ENCODE measurements at places on chromosomes 6 and 20.
A peak's percentile ranks its signal among the peaks of the same experiment; 100 is the strongest.

DNA sequence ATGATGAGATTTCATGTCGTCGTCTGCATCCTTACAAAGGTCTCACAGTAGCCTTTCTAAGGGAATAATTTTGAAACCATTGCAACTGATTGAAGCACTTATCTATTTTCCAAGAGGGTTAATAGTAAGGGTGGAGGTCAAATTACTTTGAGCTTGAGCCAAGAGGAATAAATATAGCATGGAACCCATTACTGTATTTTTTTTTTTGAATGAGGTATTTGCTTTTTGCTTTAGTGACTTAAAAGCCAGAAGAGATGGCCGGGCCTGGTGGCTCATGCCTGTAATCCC lies 78.3 kb downstream of the SCAND1 start:
- DNase-seq = no peak

DNA sequence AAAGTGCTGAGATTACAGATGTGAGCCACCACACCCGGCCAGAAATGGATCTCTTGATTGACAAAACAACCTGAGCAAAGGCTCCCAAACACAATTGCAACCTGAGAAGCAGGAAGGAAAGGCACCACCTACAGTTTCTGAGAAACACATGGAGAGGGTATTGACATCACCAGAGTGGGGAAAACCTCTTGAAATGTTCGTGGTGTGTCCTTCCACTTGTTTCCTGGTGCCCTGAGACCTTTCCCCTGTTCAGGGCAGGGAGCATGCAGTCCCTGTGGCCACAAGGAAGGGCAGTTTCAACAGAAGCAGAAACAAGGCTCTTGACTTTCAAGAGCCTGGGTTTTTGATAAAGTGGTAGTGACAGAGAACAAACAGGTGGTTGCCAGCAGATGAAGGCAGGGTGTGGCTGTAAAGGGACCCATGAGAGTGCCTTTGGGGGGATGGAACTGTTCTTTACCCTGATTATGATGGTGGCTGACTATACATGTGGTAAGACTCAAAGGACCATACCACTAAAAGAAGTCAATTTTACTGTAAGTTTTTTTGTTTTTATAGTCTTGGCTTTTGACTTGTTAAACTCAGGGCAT lies 3.2 kb upstream of the BPIFA1 start:
- DNase-seq = peak; percentile 26

GRCh38 chr20:41177636-41178035 lies 40.3 kb downstream of the PLCG1 start:
- peak; percentile 16 for DNase-seq

GRCh38 chr6:105036351-105036750 lies 79.4 kb downstream of the LIN28B start:
- no peak for DNase-seq

GRCh38 chr6:65707126-65707826 lies at the start of gene EYS:
TSS of gene EYS (minus strand) at chr6:65707226. CDS start at chr6:65495410, 211,816 bp downstream.
- DNase-seq = no peak

DNA sequence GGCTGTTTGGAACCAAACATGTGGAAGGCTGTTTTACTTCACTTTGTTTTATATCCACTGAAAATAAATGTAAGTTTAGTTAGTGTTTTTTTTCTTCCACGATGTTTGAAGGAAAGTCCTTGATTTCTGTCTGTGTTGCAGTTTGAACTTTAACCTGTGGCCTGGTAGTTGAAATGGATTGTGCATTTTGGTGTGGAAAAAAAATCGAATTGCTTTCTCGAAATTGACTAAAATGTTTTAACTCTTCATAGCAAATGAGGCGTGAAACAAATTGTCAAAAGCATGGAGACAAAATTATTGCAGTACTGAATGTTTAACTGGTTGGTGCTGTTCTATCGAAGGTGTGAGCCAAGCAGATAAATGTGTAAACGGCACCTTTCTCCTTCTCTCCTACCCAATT lies 24.5 kb downstream of the ARID1B start:
- no peak for DNase-seq

DNA sequence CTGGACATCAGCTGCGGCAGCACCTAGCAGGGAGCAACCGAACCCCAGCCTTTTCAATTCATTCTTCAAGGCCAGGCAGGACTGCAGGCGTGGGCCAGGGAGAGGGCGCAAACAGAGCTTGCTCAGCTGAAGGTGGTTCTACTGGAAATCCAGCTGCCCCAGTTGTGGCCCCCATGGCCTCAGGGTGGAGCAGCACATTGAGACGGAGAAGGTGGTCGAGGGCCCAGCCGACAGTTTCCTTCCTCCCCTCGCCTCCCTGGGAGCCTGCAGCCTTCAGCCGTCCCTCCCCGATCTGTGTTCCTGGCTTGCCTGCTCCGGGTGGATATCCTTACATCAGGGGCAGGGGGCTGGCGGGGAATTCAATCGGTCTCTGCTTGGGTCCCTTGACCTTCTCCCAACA lies 217.8 kb downstream of the ANKRD60 start:
- DNase-seq = no peak

DNA sequence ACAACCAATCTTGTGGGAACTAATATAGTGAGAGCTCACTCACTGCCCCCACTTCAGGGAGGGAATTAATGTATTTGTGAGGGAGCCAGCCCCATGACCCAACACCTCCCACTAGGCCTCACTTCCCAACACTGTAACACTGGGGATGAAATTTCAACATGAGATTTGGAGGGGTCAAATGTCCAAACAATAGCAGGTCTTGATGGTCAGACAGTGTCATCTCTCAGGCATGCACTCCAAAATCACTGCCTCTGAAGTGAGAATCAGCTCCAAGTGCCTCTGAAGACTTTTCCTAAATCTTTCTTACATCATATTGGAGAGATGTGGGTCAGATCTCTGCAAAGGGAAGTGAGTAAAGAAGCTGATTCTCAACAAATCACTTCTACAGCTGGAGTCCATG lies 13.8 kb upstream of the SAYSD1 start:
- DNase-seq = no peak

DNA sequence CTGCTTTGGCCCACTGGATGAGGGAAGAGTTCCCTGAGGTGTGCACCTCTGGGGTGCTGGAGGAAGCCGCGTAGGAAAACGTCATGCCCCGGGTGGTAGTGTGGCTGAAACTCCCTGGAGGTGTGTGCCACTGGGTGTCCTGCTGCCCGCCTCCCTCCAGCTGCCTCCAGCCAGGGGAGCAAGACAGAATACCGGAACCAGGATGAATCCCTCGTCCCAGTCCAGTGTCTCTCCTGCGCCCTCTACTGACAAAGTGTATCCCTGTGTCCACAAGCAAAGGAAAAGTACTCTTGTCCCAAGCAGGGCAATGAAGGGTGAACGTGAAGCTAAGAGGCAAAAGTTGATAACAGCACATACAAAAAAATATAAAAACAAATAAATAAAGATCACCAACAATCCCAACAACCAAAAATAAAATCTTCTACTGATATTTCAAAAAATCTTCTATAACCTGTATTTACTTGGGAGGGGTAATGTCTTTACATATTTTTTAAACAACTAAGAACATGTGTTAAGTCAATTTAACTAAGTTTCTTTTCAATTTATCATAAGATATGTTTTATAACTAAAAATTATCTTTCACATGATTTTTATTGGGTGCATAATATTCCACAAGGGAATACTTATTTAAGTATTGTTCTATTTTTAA lies 437.6 kb downstream of the MAFB start:
- no peak for DNase-seq

- no peak for DNase-seq
These were observed 63.3 kb upstream of the BLCAP start for GRCh38 chr20:37590938-37591490.

DNA sequence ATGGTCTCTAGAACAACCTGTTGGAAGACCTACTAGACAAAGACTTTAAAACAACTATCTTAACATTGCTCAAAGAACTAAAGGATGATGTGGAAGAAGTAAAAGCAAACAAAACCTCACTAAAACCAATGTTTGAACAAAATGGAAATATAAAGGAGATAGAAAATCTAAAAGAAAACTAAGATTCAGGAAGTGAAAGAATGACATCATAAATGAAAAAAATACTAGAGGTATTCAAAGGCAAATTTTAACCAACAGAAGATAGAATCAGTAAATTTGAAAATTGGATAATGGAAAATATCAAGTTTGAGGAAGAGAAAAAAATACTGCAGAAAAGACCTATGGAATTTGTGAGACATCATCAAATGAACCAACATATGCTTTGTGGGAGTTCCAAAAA lies 914.1 kb upstream of the GJE1 start:
- no peak for DNase-seq

DNA sequence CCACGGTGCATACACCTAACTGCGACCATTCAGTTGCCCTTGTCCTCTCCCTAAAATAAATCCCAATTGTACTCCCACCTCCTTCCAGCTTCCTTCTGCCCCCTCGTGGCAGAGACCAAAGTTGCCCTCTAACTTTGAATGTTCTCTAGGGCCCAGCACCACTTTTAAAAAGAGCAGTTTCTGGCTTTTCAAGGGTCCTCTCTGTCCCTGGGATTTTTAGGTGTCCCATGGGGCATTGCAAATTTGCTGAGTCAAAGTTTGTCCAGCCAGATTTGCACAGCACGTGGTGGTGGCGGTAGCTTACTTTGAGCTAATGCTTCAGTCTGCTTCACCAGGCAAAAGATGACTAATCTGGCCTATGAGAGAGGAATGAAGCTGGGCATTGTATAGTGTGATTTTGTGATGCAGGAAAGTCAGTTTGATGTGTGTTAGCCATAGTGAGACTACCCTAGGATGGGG lies 100.2 kb downstream of the PERP start:
- peak; percentile 44 for DNase-seq

GRCh38 chr6:27547157-27548075 lies 74.5 kb upstream of the ZNF184 start:
- DNase-seq = peak; percentile 53

DNA sequence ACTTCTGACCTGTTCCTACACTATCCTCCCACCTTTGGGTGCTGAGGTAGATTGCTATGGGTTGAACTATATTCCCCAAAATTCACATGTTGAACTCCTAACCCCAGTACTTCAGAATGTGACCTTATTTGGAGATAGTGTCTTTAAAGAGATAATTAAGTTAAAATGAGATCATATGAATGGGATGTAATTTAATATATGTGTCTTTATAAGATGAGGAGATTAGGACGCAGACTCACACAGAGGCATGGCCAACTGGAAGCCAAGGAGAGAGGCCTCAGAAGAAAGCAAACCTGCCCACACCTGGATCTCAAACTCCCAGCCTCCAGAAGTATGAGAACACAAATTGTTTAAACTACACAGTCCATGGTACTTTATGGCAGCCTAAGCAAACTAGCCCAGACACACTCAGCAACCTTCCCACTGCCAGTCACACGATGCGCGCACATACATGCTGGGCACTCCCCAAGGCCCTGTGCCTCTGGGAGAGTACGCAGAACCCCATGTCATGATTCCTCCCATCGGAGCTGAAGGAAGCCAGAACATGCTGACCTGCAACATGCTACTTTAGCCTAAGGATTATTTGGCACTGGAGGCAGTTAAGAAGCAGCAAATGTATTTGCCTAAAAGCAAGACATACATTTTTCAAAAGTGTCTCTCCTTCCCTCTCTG lies 8.9 kb upstream of the SLC22A1 start:
- no peak for DNase-seq

DNA sequence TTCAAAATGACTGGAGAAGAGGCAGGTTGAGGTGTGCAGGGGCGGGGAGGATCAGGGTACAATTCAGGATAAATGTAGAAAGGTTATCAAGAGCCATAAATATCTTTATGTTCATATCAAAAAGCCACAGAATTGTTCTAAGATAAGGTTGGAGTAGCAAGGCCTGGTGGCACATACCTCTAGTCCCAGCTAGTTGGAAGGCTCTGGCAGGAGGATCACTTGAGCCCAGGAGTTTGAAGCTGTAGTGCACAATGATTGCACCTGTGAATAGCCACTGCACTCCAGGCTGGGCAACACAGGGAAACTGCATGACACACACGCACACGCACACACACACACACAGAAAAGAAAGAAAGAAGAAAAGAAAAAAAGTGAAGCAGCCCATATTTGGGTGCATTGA lies 194.8 kb downstream of the GRIK2 start:
- DNase-seq = no peak

GRCh38 chr20:49853640-49854039 lies 41.0 kb downstream of the SLC9A8 start:
- DNase-seq = no peak

DNA sequence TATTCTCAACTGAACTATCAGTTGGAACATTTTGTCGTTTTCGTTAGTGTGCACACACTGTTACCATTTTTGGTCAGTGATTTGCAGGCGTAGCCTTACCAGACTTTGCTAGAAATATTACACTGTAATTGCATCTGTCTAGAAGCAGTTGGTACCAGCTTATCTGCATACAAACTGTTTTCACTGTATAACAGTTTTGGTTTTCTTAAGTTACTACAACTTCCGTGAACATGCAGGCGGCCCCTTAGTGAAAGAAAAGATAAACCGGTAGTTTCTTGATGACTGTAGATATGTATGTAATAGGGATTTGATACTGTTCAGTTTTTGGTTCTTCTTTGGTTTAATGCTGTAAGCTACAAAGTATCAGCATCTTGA lies 1.3 kb downstream of the DSTN start:
- DNase-seq = peak; percentile 39

- DNase-seq = peak; percentile 63
These were observed 792 bp upstream of the MICA start for GRCh38 chr6:31402324-31403282.

- no peak for DNase-seq
These were observed 43.1 kb downstream of the JPH2 start for GRCh38 chr20:44143936-44144335.

All from activated CD8-positive, alpha-beta T cell treated with anti-CD3 and anti-CD28 coated beads, Interleukin-2, amount 10 ng/mL, durations not matched to agents 7 days and 5 days (primary cell).